Activated naive CD4-positive, alpha-beta T cell treated with anti-CD3 and anti-CD28 coated beads for 36 hours (primary cell): ENCODE measurements at places on chromosomes 7 and 10. TPM values are rescaled to one million over a fixed set of nuclear protein-coding genes. Genes with fewer than 3 reads are reported as not detected.
A peak's percentile ranks its signal among the peaks of the same experiment; 100 is the strongest.

The BTBD16 gene
- not detected for total RNA-seq

- no peak overlapping the region for H3K4me3 ChIP-seq
- no peak overlapping the region for H3K27ac ChIP-seq
- H3K27me3 ChIP-seq, result no peaks in the 10 kb centered on the region
- H3K4me1 ChIP-seq, result no peaks in the 10 kb centered on the region
These were observed 265.5 kb downstream of the ANKRD30A start for GRCh38 chr10:37390926-37391325.

The TAS2R5 gene
- 0.95 TPM for total RNA-seq

The ITPRID1 gene
- total RNA-seq, result not detected

DNA sequence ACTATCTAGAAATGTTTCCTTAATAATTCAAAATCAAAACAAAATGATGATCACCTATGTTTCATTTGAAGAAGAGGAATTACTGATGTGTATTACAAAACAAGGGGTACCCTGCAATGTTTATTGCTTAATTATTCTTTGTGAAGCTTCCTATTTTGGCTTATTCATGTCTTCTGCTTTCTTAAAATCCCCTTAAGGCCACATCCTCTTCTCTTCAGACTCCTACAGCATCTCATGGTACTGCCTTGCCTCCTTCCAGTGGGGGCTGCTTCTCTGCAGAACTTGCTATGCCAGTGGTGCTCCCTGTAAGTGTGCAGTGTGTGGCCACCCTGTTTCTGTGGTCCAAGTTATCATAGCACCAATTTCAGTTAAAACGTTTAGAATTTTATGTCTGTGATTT lies 35.0 kb downstream of the CCDC146 start:
- H3K4me3 ChIP-seq, result no peak overlapping the region
- DNase-seq, result no peak
- no peaks in the 10 kb centered on the region for H3K27me3 ChIP-seq
- H3K36me3 ChIP-seq, result peaks cover 1% of the 10 kb centered on the region
- H3K27ac ChIP-seq, result no peak overlapping the region

GRCh38 chr10:54609423-54609822 lies 191.6 kb downstream of the PCDH15 start:
- H3K4me1 ChIP-seq, result no peaks in the 10 kb centered on the region
- DNase-seq, result no peak
- H3K4me3 ChIP-seq, result no peak overlapping the region
- H3K36me3 ChIP-seq, result no peaks in the 10 kb centered on the region

DNA sequence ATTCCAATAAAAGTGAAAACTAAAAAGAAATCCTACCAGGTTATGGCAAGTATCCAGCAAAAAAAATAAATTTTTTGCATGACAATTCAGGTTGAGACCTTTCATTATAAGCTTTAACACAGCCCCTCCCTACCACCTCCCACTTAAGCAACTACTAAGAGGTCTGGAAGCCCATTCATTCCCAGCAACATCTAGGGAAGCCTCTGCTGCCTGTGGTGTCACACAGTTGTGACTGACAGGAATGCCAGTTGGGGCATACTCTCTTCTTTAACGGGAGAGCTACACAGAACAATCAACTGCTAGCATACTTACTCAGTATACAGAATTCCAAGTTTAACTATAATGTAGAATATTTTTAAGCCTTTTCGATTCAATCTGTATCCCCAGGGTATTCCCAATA lies 27.8 kb downstream of the ABI1 start:
- peaks cover 46% of the 10 kb centered on the region for H3K4me1 ChIP-seq
- H3K27me3 ChIP-seq, result no peaks in the 10 kb centered on the region
- no peak for DNase-seq
- H3K36me3 ChIP-seq, result peaks cover 20% of the 10 kb centered on the region
- no peak overlapping the region for H3K4me3 ChIP-seq

The DPYSL4 gene
- 10.8 TPM for total RNA-seq

The CYP3A7 gene
- not detected for total RNA-seq

DNA sequence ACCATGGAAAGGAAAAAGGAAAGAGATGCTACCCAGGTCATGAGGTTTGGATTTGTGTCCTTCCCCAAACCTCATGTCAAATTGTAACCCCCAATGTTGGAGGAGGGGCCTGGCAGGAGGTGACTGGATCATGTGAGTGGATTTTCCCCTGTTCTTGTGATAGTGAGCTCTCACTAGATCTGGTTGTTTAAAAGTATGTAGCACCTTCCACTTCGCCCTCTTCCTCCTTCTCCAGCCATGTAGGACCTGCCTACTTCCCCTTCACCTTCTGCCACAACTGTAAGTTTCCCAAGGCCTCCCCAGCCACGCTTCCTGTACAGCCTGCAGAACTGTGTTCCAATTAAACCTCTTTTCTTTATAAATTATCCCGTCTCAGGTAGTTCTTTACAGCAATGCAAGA lies 113.9 kb downstream of the FAM107B start:
- no peaks in the 10 kb centered on the region for H3K27me3 ChIP-seq
- peaks cover 78% of the 10 kb centered on the region for H3K4me1 ChIP-seq
- no peak for DNase-seq
- peaks cover 6% of the 10 kb centered on the region for H3K36me3 ChIP-seq
- no peak overlapping the region for H3K4me3 ChIP-seq
- H3K27ac ChIP-seq, result peak overlapping the region; percentile 43

The SPDYE16 gene
- 0.12 TPM for total RNA-seq

The ATRNL1 gene
- not detected for total RNA-seq

GRCh38 chr10:124249812-124250432 lies 156.5 kb upstream of the CHST15 start:
- H3K27ac ChIP-seq, result no peak overlapping the region
- H3K27me3 ChIP-seq, result no peaks in the 10 kb centered on the region

The TRIM24 gene
- total RNA-seq, result 12.3 TPM

The CHAT gene
- total RNA-seq, result not detected

The USP6NL gene
- total RNA-seq, result 6.9 TPM

The C7orf33 gene
- total RNA-seq, result not detected

- peaks cover 24% of the 10 kb centered on the region for H3K4me1 ChIP-seq
- no peak overlapping the region for H3K27ac ChIP-seq
- H3K27me3 ChIP-seq, result peaks cover under 1% of the 10 kb centered on the region
- no peak for DNase-seq
- H3K4me3 ChIP-seq, result no peak overlapping the region
These were observed 76.7 kb downstream of the ATXN7L1 start for GRCh38 chr7:105799677-105800076.

- H3K4me3 ChIP-seq, result no peak overlapping the region
- no peaks in the 10 kb centered on the region for H3K27me3 ChIP-seq
- peaks cover 2% of the 10 kb centered on the region for H3K36me3 ChIP-seq
- DNase-seq, result no peak
- no peak overlapping the region for H3K27ac ChIP-seq
- no peaks in the 10 kb centered on the region for H3K4me1 ChIP-seq
These were observed 226.4 kb downstream of the BUB3 start for GRCh38 chr10:123380491-123381085.

- no peak for DNase-seq
- H3K4me1 ChIP-seq, result no peaks in the 10 kb centered on the region
- no peak overlapping the region for H3K27ac ChIP-seq
- peaks cover 21% of the 10 kb centered on the region for H3K27me3 ChIP-seq
- H3K36me3 ChIP-seq, result no peaks in the 10 kb centered on the region
- H3K4me3 ChIP-seq, result no peak overlapping the region
These were observed 18.7 kb upstream of the ITGA8 start for GRCh38 chr10:15738270-15738925.

GRCh38 chr10:13950543-13950939 lies 363.8 kb downstream of the PRPF18 start:
- no peaks in the 10 kb centered on the region for H3K27me3 ChIP-seq
- H3K4me1 ChIP-seq, result peaks cover 2% of the 10 kb centered on the region
- no peak overlapping the region for H3K27ac ChIP-seq

The OR13A1 gene
- not detected for total RNA-seq

DNA sequence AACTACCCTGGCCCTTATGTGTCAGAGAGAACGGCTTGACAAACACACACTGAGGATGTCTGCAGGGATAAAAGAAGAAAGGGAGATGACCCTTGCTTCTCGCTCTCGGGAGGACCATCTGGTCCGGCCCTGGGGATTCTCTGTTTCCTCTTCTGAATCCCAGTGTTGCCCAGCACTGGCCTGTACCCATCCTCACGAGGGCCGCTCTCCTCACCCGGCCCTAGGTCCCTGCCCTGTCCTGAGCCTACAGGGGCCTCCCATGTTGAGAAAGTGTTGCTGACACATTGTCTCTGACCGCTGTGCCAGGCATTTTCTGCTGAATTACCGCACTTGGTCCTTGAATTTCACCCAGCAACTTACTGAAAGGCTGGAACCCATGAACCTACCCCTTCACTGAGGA lies 171.9 kb upstream of the LANCL2 start:
- no peaks in the 10 kb centered on the region for H3K36me3 ChIP-seq
- H3K4me1 ChIP-seq, result no peaks in the 10 kb centered on the region
- no peak overlapping the region for H3K27ac ChIP-seq
- no peak overlapping the region for H3K4me3 ChIP-seq
- no peak for DNase-seq

DNA sequence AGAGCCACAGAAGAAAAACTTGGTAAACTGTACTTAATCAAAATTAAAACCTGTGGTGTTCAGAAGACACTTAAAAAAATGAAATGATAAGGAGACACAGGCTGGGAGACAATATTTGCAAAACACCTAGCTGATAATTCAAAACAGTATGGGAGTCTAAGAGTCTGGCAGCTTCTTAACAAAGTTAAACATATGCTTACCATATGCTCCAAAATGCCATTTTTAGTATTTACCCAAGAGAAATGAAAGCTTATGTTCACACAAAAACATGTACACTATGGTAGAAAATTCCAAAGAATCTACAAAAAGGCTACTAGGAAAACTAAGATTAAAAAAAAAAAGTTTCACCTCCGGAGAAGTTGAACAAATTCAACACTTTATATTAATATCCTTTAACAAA lies 48.6 kb downstream of the ITGB1 start:
- no peak overlapping the region for H3K27ac ChIP-seq
- H3K36me3 ChIP-seq, result peaks cover 30% of the 10 kb centered on the region
- DNase-seq, result no peak
- no peaks in the 10 kb centered on the region for H3K4me1 ChIP-seq
- H3K27me3 ChIP-seq, result no peaks in the 10 kb centered on the region

The ZMIZ2 gene
- total RNA-seq, result 86.5 TPM

DNA sequence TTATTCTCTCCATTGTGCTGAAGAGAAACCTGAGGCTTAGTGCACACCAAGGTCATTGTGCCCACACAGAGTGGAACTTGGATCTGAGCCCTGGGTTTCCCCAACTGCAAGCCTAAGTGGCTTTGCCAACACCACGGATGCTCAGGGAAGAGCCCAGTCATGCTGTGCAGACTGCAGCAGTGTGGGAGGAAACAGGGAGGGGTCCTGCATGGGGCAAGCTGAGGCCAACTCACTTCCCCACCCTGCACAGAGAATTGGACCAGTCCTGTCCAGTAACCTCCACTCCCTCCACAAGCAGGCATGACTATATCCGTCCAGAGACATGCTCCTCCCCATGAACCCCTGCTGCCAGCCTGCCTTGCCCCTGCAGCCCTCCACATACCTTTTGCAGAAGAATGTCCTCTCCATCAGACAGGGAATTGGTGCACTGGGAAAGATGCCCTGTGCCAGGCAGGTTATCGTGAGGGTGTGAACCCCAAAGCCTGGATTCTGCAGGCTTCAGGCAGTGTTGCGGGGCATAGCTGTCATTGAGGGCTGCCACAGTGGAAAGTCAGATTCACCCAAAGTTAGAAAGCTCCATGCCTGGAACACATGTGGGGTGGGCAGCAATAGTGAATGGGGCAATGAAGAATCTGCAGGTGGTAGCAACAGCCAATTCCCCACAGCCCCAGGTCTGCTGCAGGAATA lies 44.9 kb downstream of the DRGX start:
- no peaks in the 10 kb centered on the region for H3K36me3 ChIP-seq
- no peak overlapping the region for H3K4me3 ChIP-seq
- no peak for DNase-seq
- peaks cover 3% of the 10 kb centered on the region for H3K27me3 ChIP-seq
- H3K27ac ChIP-seq, result no peak overlapping the region

The INMT gene
- not detected for total RNA-seq

DNA sequence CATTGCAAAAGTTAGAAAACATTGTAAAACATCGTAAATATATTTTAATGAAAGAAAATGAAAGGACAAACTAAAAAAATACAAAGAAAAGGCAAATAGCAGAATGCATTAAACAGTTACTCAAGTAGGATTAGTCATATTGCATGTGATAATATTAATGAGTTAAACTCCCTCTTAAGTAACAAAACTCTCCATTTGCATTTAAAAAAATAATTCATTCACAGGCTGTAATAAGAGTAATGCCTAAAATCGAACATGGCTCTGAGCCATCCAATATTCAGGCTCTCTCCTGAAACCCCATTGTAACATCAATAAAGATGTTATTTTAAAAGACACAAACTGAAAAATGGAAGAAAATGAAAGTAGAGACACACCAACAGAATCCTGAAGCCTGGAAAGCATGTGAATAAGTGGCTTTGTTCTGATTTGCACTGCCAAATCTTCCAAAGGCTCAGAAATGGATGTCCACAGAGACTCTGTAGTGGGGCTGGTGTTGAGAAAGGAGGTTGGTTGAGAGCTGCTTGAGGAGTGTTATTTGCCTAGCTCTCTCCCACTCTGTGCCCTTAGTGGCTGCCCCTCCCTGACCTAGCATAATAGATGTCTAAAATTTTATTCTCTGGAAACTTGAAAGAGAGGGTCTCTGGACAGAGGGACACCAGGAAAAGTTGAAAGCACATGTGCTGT lies 268.3 kb upstream of the MEOX2 start:
- DNase-seq, result no peak
- no peak overlapping the region for H3K4me3 ChIP-seq
- no peaks in the 10 kb centered on the region for H3K36me3 ChIP-seq
- no peaks in the 10 kb centered on the region for H3K4me1 ChIP-seq
- no peak overlapping the region for H3K27ac ChIP-seq

GRCh38 chr10:128541926-128542475 lies 415.8 kb upstream of the MKI67 start:
- H3K27ac ChIP-seq, result no peak overlapping the region
- H3K4me1 ChIP-seq, result no peaks in the 10 kb centered on the region
- H3K27me3 ChIP-seq, result peaks cover 38% of the 10 kb centered on the region
- no peaks in the 10 kb centered on the region for H3K36me3 ChIP-seq
- H3K4me3 ChIP-seq, result no peak overlapping the region
